Sigmoid colon (tissue), 7 donors: ENCODE measurements at places on chromosomes 5 and 9. TPM values are rescaled to one million over a fixed set of nuclear protein-coding genes. Genes with fewer than 3 reads are reported as not detected.
A peak's percentile ranks its signal among the peaks of the same experiment; 100 is the strongest.

Gene FGF18
- total RNA-seq = 3.0 TPM

Gene CFAP157
- not detected for total RNA-seq

DNA sequence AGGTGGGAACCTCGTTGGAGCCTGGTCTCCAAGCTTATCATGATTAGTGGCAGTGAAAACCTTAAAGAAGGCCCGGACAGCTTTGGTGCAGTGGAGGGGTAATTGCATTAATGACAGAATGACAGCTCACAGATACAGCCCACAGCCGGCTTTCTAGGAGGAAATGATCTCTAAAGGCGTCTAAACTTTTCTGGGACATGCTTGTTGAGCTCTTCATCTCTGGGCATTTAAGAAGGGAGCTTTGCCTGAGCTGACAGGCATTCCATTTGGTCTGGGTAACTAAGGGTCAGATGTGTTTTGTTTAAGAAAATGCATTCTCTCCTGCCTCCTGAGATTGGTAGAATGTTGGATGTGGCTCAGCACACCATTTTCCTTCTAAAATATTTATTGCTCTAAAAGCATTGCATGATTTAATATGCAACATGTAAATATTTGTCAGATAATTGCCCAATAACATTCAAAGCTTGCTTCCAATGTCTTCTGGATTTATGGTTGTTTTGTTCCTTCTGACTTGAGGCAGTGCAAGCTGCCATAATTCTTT lies 4.0 kb downstream of the ANKRD33B start:
- DNase-seq = peak; percentile 49

DNA sequence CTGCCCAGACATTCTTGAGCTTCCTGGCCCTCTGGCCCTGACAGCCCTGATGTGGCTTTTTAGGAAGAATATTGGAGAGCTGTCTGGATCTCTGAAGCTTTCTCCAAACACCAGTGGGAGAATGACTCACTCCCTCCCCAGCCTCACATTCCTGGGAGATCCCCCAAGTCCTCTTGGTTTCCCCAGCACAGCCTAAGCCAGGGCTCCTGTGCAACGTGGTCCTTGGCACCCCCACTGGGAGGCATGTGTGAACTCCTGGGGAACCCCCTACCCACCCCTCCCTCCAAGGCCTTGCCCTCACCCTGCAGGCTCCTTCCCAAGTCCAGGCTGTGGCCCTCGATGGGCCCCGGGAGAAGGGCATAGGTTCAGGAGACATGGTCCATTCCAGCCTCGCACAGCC lies 12.7 kb downstream of the GLIPR2 start:
- DNase-seq = peak; percentile 77

DNA sequence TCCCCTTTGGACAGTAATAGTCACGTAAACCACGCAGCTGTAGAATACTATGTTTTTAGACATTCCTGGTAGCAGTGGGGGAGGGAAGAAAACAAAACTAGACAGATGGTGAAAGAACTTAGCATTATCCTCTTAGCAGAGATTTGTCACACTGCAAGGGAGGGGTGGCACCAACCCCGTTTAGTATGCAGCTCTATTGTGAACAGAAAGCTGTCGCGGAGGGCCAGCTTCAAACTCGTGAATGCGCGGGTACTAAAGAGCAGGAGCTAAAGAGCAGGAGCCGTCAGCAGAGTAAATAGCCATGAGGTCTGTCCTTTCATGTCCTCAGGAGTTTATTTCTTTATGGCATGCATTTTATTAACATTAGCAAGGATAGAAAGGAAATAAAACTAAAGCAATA lies 141.9 kb upstream of the SLC12A2 start:
- DNase-seq = no peak
